ENCODE measurements at places on chromosomes 7 and 10.

- no peak for DNase-seq
Measured at GRCh38 chr7:17021205-17021604, 139.4 kb upstream of the AGR3 start.

DNA sequence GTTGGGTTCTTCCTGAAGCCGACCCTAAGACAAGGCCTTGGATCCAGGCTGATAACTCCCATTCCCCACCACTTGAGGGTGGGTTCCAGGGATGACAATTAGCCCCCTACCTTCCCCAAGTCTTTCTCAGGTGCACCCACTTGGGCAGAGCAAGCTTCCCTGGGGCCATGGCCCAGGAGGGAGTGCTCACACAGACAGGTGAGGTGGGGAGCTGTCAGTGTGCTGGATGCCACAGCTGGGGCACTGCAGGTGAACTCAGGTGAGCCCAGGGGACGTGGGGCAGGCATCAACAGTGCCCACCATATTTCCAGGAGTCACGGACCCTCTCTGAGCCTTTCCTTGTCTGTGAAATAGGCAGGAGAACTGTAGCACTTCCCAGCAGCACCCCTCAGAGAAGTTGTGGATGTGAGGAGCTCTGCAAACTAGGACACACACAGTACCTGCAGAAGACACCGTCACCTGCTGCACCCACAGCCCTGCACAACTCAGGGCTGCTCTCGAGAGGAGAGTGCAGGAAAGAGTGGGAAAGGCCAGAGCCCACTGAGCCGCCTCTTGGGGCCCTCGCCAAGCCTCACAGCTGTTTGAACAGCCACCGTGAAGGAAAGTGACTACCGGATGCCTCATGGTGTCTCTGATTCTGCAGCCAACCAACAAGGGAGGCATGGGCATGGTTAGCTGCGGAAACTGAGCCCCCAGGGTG lies 17.9 kb downstream of the SH3PXD2A start:
- DNase-seq = no peak

DNA sequence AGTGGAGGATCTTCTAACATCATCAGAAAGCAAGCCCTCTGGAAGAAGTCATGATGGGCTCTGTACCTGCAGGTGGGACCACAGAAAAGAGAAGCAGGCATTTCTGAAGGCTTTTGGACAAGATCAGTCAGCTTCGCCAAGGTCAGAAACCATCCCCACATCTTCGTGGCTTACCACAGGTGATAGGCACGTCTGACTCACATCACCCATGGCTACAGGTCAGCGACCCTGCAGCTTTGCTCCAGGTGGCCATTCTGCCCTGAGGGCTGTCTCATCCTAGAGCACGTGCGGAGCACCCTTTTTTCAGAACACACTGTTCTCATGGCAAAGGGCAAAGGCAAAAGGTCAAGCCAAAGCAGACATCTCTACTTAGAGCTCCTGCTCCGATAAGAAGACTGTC lies 518.9 kb upstream of the ADARB2 start:
- DNase-seq = no peak

- DNase-seq = no peak
Measured at GRCh38 chr7:10632712-10633111, 341.0 kb upstream of the PHF14 start.

- no peak for DNase-seq
Measured at GRCh38 chr7:15794801-15795200, 108.3 kb upstream of the MEOX2 start.

DNA sequence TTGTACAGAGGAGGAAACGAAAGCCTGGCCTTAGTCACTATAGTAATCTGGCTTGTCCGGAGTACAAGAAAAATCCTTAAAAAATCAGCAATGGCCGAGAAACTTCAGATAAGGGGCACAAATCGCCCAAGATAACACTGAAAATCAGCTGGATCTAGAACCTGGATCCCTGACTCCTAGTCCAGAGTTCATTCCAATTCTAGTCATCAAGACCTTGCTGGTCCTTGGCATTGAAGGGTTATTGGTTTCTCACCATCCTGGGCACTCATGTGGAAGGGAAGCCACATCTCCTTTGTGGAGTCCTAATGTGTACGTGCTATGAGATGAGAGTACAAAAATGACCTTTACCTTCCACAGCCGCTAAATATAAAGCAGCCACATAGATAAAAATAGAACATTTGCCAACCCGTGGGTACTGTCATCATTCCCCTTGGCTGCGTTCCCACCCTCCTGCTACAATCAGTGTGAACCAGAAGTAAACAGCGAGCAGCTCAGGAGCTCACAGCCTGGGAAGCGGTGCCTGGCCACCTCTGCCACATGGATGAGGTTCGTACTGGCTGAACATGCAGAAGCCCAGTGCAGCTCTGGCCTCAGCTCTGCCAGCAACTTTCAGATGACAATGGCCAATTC lies 116.0 kb upstream of the PDLIM1 start:
- no peak for DNase-seq

- DNase-seq = no peak
Measured at GRCh38 chr10:33329178-33329577, 5.3 kb downstream of the NRP1 start.
